ENCODE measurements at places on chromosomes 4 and X.
A peak's percentile ranks its signal among the peaks of the same experiment; 100 is the strongest.

DNA sequence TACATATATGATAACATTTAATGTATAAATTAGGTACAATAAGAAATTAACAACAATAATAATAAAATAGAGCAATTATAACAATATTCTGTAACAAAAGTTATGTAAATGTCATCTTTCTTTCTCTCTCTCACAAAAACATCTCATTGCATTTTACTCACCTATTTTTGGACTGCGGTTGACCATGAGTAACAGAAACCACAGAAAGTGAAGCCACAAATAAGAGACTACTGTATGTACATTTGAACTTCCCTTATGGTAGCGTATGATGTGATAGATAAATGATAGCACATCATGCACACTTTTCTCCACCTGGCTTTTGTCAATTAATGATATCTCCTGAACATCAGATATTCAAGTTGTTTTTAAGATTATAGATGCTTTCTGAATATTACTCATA is 80.5 kb downstream of the HNRNPD start:
- no peak for DNase-seq

DNA sequence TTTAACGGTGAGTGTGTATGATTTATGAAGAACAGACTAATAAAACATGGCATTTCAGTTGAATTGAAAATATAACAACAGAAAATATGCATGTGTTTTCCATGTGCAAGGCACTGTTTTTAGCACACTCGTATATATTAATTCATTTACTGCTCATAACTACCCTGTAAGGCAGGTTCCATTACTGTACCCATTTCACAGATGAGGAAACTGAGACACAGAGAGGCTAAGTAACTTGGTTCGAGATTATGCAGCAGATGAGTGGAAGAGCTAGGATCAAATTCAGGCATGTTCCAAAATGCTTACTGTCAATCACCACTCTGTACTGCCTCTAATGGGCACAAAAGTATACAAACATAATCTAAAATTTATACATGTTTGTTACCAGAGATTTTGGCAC is 20.4 kb downstream of the MBNL3 start:
- no peak for DNase-seq

- DNase-seq: no peak
Observed at GRCh38 chrX:148940411-148940996, 440.1 kb downstream of the AFF2 start.

DNA sequence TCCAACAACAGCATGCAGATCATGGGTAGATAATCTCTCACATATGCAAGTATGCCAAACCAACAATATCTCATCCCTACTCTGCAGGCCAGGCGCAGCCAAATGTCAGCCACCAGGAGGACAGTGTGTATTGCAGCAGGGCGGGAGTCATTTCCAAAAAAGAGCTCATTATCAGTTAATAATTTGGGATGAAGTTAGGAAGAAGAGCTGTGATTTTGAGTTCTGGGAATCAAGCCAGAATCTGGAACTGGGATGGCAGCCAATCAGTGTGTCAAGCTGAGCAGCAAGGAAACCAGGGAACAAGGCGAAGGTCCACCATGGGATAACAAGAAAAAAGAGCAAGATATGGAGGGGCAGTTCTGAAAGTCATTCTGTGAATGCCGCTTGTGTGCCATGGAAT is 88.2 kb upstream of the CAMK2D start:
- DNase-seq: no peak

DNA sequence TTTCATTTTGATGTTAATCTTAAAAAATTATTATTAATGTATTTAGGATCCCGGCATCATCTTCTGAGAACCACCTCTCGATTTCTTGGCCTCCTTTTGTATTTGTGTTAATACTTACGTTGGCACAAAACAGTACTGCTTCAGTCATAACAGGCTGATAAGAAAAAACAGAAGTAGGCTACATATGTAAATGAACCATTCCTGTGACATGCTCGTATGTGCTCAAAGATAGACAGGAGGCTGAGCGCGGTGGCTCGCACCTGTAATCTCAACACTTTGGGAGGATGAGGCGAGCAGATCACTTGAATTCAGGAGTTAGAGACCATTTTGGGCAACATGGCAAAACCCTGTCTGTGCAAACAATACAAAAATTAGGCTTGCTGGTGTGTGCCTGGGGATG is 109.4 kb upstream of the H2AZ1 start:
- no peak for DNase-seq

- DNase-seq: no peak
Observed at GRCh38 chr4:5158825-5159224, 107.5 kb downstream of the STK32B start.

DNA sequence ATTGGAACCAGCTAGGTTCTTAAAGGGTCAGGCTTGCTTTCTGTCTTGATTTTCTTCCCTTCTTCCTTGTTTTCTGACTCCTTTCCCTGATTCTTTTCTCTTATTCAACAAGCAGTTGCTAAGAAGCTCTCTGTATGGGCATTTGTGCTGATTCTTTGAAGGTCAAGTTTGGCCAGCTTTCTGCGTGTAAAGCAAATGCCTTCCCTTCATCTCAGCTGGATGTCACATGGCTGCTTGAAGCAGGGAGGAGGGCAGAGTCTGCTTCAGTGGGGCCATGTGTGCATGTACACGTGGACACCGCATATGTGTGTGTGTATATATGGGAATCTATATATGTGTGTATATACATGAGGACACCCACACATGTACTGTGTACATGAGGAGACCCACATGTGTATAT is 139.9 kb upstream of the ATP6AP2 start:
- no peak for DNase-seq

DNA sequence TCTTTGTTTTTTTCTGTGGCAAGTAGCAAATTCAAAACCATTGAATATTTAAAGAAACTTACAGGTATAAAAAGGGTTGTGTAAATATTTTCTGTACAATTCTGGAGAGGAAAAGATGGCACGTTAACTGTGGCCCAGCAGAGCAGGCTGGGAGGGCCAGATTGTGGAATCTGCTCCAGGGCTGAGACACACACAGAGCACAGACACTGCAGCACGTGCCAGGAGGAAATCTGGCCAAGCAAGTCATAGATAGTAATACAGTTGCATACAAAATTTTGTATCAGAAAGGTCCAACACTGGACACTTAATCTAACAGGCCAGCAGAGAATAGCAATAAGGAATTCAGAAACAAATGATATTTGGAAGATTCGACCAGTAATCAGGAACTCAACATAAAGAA is 763.7 kb downstream of the PDHA2 start:
- no peak for DNase-seq

DNA sequence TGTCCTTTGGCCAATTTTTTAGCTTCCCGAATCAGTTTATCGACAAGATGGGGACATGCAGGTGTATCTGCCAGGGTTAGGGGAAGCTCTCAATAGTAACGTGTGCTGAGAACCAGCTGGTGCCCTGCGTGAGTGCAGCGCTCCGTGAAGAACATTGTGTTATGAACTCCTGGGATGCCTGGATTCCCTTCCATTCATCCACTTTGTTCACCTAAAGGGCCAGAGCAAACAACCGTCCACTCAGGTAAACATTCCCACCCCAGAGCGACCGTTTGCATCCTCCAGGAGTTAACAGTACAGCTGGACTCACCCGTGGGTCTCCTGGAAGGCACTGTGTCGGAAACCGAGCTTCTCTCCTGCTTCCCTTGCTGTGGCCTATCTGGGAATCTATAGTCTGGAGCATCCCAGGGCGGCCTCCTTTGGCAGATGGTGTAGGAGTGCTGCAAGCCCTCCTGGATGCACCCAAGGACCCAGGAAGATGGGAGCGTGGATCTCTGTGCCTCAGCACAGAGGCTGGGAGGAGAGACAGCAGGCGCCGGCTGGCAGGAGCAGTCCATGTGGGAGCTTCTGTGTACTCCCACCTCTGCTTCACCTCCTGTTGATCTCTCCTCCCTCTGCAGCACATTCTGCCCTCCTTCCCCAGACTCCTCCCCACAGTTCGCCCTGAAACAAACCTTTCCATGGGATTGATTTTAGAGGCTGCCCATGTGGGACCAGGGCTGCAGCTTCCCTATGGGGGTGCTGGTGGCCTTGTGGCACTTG is 62.7 kb downstream of the SHROOM2 start:
- DNase-seq: no peak

- DNase-seq: no peak
Observed at GRCh38 chr4:139564502-139564901, 8.5 kb upstream of the SETD7 start.

GRCh38 chrX:18210470-18210869 is 10.2 kb downstream of the BEND2 start:
- DNase-seq: peak; percentile 0

DNA sequence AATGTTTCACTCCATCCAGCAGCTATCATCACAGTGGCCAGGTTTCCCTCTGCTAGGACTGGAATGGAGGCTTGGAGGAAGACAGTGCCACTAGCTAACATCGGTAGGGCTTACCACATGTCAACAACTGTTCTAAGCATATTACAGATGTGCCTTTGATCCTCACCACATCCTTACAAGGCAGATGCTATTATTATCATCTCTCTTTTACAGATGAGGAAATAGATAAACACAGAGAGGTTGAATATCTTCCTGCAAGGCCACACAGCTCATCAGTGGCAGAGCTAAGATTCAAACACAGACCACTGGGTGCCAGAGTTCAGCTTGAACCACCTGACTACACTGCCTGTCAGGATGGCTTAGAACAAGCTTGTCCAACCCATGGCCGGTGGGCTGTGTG is 47.4 kb downstream of the MAMLD1 start:
- no peak for DNase-seq

- no peak for DNase-seq
Observed at GRCh38 chr4:70504733-70505132, 13.6 kb upstream of the AMTN start.

- DNase-seq: no peak
Observed at GRCh38 chr4:131974730-131975129, 1174.4 kb upstream of the PCDH10 start.

DNA sequence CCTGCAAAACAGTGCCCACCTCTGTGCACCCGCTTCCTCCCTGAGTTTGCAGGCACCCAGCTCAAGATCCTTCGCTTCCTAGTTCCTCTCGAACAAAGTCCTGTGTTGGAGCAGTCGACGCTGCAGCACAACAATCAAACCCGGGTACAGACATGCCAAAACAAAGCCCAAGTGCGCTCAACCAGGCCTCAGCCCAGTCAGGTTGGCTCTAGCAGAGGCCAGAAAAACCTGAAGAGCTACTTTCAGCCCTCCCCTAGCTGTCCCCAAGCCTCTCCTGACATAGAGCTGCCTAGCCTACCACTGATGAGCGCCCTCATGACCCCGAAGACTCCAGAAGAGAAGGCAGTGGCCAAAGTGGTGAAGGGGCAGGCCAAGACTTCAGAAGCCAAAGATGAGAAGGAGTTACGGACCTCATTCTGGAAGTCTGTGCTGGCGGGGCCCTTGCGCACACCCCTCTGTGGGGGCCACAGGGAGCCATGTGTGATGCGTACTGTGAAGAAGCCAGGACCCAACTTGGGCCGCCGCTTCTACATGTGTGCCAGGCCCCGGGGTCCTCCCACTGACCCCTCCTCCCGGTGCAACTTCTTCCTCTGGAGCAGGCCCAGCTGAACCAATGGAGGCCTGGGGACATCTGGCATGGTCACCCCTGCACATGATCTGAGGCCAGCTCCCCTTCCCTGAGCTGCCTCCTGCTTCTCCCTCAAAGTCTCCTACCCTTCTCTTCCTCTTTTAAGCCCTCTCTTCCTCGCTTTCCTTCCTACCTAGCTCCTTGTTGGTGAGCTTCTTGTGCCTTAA is 6.9 kb downstream of the APEX2 start:
- no peak for DNase-seq

- DNase-seq: no peak
Observed at GRCh38 chr4:52550186-52550585, 108.9 kb downstream of the USP46 start.

DNA sequence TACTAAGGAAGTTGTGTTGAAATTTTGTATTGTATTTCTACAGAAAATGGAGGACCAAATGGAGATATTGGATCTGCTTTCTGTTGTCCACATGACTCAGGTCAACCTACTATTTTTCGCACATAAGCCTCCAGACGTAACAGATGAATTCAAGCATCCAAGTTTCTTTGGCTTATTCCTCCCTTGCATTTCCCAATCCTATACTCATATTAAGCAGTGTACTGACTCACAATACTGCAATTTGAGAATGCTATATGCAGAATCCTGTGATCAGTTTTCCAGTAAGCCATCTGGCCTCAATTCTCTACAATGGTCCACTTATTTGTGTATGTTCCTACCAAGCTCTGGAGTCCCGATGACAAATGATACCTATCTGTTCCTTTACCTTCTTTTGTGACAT is 75.7 kb downstream of the ASB9 start:
- DNase-seq: no peak

DNA sequence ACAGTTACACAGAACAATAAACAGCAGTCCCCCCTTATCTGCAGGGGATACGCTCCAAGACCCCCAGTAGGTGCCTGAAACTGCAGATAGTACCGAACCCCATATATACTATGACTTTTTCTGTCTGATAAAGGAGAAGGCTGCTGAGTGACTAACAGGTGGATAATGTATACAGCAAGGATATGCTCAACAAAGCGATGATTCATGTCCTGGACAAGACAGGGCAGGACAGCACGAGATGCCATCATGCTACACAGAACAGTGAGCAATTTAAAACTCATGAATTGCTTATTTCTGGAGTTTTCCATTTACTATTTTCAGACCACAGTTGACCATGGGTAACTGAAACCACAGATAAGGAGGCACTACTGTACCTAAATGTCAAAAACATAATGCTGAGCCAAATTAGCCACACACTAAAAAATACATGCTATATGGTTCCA is 76.1 kb downstream of the MANBA start:
- DNase-seq: no peak

- DNase-seq: no peak
Observed at GRCh38 chr4:68905939-68906779, 45.4 kb downstream of the UGT2A3 start.

DNA sequence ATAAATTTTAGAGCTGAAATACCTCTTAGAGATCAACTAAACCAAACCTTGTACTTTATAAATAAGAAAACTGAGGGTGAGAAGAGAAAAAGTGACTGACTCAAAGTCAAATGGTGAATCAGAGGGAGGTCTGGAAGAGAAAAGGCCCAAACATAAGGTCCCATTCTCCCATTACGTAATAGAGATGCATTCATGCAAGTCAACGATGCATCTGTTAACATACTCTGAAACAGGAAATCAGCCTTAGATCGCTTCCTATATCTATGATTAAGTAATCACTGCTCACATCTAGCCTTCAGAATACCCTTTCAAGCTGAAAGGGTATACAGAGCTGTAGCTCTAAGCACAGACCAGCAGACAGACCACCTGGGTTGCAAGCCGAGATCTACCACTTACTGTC is 6.5 kb downstream of the RNF150 start:
- DNase-seq: no peak

DNA sequence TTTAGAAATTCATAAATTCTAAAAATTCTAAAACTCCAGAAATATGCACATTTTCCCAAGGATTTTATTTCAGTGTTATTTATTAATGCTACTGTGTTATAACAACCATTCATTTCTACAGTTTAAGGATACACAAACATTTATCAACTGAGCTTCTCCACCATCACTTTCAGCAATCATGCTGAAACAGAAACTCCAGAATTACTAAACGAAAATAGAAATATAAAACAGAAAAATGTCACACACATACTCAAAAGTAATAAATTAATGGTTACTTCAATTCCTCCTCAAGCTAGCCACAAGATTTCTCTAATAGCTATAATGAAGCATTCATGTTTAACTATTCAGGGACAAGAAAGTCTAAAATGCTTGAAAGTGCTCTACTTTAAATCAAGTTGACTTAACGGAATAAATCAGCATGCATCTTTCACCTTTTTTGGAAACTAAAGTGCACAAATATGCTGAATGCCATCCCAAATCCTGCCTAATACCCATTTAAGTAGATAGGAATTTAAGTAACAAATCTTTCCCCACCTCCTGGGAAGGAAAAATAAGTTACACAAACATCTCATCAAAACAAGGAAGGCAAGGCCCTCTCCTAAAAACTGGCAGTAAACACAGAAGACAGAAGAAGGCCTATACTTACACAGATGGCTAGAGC is 563 bp downstream of the FAM13A start:
- no peak for DNase-seq
